Anterior cingulate cortex (tissue), 58 donors: ENCODE measurements at places on chromosomes 2 and 18.

- DNase-seq: no peak
Observed at GRCh38 chr2:46643951-46644350, 164.6 kb downstream of the TMEM247 start.

GRCh38 chr2:74778381-74779264, 55.3 kb upstream of the HK2 start:
- DNase-seq: no peak

DNA sequence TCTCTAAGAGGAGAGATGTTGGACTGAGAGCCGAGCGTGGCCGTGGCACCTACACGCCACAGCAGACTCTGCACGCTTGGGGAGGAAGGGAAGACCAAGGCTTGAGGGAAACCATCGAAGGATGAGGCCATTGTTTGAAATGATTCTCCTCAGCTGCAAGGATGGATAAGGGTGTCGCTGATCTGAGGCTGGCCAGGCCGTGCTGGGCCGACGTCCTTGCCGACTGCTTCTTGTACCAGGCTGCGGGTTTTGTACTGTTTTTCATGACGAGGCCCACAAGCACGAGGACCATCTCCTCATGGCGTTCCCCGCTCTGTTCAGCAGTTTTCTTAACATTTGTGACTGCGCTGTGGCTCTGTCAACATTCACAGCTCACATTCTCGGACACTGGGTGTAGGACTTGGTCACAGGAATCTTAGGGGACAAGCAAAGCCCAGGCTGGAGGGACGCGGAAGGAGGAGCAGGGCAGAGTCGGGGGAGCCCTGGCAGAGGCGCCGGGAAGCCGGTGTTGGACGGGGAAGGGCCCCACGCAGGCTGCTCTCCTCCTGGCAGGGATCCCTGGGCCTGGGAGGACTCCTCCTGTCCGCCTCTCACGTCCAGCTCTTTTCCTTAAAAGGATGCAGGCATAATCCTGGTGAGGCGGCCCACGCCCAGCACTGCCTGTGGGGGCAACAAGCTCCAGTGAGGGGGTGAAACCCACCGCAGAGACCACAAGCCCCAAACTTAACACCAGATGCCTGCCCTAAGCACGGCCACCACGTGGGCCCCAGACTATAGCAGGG, 259.0 kb upstream of the SALL3 start:
- DNase-seq: no peak

GRCh38 chr2:233112329-233112728, 52.2 kb downstream of the INPP5D start:
- DNase-seq: no peak

- DNase-seq: no peak
Observed at GRCh38 chr2:84942964-84943421, 28.0 kb upstream of the KCMF1 start.

GRCh38 chr2:144412709-144413108, 107.2 kb downstream of the ZEB2 start:
- no peak for DNase-seq

DNA sequence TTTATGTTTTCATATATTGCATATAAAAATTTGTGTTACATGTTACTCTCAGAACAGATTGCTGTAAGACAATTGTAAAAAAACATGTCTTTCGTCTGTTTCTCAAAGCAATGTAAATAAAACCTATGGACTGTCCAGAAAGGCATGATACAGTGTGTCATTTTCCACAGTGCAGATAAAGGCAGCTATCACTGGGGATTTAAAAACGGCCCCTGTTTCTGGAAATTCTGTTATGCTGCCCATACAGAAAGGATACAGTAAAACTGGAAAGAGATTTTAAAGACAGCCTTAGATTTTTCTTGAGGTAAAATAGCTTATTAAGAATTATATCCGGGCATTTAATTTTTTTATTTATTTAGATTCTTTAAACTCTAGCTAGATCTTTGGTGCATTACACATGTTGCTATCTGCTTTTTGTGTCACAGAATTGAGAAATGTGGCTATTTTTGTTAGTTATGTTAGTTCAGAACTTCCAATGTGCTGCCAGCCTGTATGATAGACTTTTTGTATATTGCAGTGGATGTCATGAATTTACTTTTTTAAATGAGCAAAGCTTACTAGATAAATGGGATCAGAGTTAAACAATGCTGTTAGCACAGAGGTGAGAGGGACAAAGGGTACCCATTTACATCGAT, 859 bp upstream of the INO80D start:
- no peak for DNase-seq

DNA sequence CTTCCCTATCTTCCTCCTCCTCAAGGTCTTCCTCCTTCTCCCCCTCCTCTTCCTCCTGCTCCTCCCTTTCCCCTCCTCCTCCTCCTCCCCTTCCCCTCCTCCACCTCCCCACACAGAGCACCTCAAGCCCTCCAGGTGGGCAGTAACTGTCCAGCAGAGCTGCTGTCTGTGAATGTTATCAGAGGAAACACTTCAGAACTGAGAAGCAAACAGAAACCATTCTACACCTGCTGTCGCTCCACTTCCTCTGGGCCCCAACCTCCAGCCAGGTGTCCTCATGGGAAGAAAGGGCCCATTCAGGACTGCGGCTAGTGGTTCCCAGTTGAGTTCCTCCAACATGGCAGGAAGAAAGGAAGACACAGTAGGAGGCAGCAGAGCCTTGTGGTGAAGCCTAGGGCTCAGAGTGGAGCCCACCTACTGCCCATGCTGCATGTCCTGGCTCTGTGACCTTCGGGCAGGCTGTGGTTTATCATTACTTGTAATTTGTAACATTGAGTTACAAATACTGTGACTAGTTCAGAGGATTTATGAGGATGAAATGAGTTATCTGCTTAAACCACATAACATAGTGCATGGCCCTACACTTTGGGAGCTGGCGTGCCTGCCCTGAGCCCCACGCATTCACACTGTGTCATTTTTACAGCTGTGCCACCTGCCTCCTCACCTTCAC, 165.9 kb upstream of the ID2 start:
- no peak for DNase-seq

DNA sequence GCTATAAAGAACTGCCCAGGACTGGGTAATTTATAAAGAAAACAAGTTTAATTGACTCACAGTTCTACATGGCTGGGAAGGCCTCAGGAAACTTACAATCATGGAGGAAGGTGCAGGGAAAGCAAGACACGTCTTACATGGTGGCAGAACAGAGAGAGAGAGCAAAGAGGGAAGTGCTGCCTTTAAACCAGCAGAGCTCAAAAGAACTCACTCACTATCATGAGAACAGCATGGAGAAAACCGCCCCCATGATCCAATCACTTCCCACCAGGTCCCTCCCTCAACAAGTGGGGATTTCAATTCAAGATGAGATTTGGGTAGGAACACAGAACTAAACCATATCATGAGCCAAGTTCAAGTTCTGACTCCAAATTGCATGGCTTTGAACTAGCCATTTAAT, 62.8 kb upstream of the PPP1CB start:
- DNase-seq: no peak
